ENCODE measurements at places on chromosomes 16 and 17.
A peak's percentile ranks its signal among the peaks of the same experiment; 100 is the strongest.

GRCh38 chr17:7240375-7240774 is 1.1 kb upstream of the PHF23 start:
- DNase-seq, result peak; percentile 40

DNA sequence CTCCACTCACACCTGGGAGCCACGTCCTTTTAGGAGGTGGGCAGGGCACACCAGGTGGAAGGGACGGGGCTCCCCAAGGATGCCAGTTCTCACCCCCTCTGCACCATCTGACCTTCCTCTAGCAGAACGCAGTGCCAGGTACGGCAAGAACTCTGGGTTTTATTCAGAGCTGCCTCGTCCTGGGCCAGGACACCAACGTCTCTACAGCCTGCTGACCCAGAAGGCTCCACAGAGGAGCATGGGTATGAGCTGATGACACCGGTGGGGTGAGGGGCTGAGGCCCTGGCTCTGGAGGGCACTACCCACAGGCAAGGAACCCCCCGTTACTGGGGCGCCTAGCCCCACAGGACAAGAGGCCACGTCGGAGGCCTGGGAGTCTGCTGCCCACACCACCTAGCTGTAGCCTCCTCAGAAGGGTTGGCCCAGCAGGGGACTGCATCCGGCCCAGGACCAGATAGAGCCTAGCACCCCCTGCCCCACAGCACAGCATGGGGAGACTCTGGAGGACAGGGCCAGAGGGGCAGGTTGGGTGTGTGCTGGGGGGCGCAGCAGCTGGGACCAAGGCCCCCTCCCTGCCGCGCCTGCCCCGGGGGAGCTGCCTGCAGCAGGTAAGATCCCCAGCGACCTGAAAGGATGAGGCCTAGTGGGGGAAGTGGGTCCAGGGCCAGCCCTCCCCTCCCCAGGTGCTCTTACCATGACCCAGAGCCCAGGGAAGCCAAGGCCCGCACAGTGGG is 13.9 kb downstream of the BCAR1 start:
- DNase-seq, result no peak

- peak; percentile 71 for DNase-seq
Measured at GRCh38 chr16:4506450-4506849, 30.3 kb downstream of the HMOX2 start.

GRCh38 chr17:43976963-43977837 is 23.5 kb upstream of the PYY start:
- DNase-seq, result no peak

DNA sequence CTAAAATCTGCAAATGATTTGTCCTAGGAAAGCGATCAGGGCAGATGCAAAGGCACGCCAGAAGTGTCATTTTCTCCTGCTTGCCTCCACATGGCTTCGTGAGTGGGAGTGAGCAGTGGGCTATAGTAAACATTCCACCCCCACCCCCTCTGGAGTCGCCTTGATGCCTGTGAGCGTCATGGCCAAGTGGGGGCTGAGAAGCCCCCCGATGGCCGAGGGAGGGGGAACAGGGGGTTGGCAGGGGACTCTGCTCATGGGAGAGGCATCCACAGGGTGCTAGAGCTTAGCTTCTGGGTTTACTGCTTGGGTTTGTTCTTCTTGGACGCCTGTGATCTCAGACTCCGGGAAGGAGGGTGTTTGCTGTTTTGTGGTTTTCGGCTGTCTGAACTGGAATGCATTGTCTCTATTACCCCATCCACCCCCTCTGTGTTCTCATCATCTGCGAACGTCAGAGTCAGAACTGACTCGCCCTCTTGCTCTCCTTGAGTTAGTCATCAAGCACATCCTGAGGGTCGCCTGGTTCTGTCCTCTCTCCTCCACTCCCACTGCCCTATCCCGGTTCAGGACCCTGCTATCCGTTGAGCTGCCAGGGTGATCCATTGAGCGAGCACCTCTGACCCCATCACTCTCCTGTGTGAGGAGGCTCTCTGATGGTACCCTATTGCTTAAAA is 15.4 kb downstream of the TNS4 start:
- peak; percentile 75 for DNase-seq

- no peak for DNase-seq
Measured at GRCh38 chr17:31677681-31678080, 181.4 kb downstream of the COPRS start.

DNA sequence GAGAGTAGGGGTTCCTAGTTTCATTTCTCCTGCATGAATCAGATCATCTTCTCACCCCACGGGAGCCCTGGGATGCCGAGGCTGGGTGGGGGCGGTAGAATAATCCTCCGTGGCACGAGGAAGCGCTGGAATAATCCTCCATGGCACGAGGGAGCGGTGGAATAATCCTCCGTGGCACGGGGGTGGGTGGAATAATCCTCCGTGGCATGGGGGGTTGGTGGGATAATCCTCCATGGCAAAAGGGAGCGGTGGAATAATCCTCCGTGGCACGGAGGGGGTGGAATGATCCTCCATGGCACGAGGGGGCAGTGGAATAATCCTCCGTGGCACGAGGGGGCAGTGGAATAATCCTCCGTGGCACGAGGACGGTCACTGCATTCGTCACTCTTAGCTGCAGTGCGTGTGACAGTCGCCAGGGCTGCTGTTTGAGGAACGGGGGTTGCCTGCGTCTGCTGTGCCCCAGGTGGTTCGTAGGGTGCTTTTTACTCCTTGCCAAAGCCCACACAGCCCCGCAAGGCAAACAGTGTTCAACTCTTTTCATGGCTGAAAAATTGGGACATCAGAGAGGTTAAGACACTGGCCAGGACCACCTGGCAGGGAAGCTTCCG is 152.5 kb downstream of the BANP start:
- DNase-seq, result no peak

DNA sequence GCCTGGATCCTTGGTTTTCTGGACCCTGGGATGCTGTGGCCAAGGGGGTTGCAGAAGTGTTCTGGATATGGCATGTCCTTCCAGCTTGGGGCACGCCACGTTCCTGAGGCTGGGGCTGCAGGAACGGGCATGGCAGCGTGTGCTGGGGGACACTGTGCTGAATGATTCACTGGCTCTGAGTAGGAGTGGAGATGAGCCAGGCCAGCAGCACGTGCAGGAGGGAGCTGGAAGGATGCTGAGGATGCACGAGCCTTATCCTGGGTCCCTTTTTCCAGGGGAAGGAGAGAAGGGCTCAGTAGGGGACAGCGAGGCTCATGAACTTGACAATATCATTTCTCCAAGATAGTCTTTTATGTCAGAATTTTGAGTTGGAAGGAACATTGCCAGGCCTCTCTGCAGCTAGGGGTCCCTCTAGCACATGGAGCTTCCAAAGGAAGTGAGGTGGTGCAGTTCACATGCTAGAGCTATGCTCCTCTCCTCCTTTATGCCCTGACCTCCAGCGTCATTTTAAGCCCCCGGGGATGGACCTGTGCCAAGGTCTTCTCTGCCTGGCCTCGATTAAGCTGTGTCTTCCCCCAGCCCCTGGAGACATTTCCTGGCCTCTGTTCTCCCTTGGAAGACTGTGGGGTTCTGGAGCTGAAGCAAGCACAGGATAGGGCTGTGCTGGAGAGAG is 125.9 kb downstream of the OR1D5 start:
- no peak for DNase-seq

Data from KBM-7 (cell line).